ENCODE measurements at places on chromosomes 4 and X.

- DNase-seq = no peak
Observed at GRCh38 chrX:149003863-149004660, 501.0 kb downstream of the IDS start.

- DNase-seq = peak; percentile 36
Observed at GRCh38 chr4:26321373-26322221, 783 bp downstream of the RBPJ start.

DNA sequence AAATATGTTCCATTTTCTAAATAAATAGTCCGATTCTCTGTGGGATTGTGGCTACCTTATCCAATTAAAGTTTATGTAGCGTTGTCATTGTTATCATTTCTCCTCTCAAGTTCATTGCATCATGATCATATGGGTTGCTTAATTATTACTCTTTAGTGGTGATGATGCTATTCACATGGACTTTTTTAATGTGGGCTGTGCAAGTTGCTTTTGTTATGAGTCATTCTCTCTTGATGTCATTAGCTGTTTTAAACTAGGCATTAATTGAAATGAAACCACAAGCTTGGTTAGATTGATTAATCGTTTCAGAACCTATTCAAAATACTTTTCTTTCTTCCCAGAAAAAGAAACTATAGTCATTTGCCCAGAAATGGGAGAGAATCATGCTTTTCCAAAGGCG lies 38.2 kb downstream of the NHS start:
- DNase-seq = no peak

GRCh38 chr4:1202526-1203011 lies 30.2 kb upstream of the SPON2 start:
- no peak for DNase-seq

DNA sequence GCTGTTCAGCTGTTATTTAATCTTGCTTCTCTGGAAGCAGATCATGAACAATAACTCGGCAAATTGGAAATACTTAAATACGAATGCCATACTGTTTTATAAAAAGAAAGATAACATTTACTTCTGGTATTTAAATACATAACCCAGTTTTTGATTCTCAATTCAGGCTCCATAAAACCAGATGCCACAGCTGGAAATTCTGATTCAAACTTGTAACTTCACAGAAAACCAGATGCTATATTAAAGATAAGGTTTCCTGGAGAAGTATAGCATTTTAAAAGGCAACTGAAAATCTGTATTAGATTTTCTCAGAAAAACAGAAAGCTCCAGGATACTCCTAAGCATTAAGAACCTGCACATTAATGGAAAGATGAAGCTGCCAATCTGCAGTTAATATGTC lies 40.2 kb downstream of the STX18 start:
- no peak for DNase-seq

DNA sequence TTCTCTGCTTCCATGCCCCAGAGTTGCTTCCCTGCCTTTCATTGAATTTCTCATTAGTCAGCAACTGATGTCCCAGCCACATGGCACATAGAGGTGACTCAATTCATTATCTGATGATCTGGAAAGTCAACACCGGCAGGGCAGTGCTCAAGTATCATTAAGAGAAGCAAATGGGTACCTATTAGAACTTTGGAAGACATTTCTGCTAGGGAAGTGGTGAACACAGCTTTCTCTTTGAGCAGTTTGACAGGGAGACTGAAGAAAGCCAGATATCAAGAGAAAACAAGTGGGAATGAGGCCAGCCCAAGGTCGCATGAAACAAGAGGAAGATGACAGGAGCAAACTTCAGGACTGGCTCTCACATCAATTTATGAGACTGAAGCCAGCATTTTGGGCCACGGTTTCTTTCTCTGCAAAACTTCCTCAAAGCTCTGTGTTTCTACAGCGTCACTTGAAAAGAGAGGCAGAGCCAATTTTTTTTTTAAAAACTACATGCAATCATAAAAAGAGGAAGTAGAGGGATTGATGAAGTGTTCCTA lies 108.3 kb upstream of the RPS6KA3 start:
- DNase-seq = no peak

GRCh38 chrX:21798677-21799219 lies 40.7 kb upstream of the MBTPS2 start:
- no peak for DNase-seq

GRCh38 chr4:8847331-8847730 lies 24.3 kb downstream of the HMX1 start:
- no peak for DNase-seq

DNA sequence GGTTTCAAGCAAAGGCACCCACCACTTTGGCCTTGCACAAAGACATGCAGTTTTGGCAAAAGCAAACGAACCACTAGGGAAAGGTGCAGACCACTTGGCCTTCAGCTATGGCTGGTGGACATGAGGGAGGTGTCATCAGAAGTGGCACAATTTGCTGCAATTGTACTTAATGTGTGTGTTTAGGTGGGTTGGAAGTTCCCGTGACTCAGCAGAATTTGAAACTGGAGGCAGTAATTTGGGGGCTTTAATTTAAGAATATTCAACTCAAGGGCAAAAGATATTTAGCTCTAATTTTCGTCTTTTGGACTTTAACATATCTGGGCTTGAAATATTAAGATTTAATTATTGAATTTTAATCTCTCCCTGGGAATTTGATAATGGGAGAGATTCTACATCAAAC lies 115.6 kb upstream of the NOCT start:
- DNase-seq = no peak

DNA sequence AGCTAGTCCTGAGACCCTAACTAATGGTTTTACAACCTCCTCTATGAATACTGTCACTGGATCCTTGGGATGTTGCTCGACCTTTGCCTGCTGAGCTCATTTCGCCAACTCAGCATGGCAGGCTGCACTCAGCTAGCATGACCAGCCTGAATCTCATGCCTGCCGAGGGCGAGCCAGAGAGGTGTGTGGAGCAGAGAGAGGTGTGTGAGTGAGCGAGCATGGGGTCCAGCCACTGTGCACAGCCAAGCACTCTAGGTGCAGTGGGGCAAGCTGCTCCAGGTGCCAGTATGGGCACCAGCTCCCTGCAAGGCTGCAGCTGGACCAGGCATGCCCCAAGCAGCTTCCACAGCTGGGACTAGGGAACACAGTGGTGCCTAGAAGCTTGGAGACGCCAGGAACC lies 410.9 kb downstream of the PCDH10 start:
- DNase-seq = no peak

DNA sequence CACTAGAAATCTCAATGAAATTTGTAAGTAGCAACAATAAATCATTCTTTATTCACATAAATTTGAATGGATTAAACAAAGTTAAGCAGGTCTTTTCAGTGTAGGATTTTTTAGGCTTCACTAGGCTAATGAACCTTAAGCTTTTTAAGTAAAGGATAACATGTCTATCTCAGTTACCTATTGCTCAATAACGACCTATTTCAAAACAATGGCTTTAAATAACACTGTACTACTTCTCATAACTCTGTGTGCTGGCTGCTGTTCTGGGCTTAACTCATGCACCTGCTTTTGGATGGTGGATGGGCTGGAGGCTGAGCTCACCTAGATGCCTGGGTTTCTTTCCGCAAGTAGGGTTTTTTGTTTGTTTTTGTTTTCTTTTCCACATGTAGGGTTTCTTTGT lies 495.0 kb upstream of the SLIT2 start:
- no peak for DNase-seq

GRCh38 chrX:43985511-43985910 lies 12.3 kb upstream of the NDP start:
- DNase-seq = no peak

DNA sequence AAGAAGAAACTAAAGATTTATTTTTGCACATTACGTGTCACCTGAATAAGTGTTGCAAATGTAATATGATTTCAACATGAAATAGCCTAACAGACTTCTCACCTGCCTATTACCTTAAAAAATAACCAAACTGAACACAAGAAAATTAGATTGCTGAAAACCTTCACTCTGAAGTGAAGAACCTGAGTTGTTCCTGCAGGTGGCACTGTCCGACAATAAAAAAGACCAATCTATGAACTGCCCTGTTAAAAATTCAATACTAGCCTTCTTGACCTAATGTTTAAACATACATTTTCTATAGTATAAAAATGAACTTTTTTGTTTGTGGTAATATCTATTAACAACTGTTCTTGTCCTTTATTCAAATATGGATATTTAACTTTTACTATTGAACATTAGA lies 69.2 kb upstream of the PNPLA4 start:
- no peak for DNase-seq

DNA sequence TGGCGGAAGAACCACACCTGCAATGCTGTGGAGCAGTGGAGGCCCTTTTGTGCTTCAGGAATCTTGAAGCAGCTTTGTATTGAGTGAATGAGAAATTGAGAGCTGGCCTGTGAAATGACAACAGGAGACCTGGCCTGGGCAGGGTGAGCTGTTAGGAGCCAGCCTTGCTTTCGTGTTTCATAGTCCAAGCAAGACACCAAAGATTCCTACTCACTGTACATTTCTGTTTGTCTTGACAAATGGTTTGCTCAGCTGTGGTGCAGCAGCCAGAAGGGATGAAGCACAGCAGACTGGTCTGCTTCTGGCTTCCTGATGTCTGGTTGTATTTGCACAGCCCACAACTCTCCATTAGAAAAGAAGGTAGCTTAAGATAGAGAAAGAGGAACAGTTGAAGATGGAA lies 96.5 kb downstream of the GATB start:
- DNase-seq = no peak

- no peak for DNase-seq
Observed at GRCh38 chrX:96713303-96713702, 28.7 kb downstream of the DIAPH2 start.

DNA sequence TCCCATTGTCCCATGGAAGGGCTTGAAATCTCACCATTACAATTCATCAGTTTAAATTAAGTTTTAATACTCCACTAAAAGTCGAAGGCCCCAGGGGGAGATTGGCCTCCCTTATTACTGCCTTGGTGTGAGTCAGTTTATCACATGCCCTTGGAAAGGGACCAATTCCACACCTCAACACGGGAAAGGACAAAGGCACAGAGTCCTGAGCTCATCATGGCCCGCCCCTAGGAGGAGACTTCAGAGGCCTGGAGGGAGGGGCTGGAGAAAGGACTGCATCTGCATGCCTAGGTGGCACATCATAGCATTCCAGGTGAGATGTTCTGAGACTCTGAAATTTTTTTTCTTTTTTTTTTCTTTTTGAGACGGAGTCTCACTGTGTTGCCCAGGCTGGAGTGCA lies 2.8 kb upstream of the SEL1L3 start:
- DNase-seq = no peak

GRCh38 chr4:1414831-1415680 lies 8.8 kb upstream of the NKX1-1 start:
- no peak for DNase-seq

DNA sequence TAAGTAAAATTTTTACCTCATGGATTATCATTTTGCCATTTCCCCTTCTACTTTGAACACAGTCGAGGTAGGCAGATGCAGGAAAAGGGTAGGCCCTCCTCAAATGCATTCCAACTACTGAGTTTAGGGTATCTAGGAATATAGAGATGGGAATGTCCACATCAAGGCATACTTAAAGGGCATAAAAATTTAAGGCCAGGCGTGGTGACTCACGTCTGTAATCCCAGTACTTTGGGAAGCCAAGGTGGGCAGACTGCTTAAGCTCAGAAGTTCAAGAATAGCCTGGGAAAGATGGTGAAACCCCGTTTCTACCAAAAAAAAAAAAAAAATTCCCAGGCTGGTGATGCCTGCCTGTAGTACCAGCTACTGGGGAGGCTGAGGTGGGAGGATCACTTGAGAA lies 146.5 kb downstream of the PDGFC start:
- no peak for DNase-seq

- DNase-seq = no peak
Observed at GRCh38 chr4:4502694-4503311, 39.0 kb downstream of the STX18 start.

DNA sequence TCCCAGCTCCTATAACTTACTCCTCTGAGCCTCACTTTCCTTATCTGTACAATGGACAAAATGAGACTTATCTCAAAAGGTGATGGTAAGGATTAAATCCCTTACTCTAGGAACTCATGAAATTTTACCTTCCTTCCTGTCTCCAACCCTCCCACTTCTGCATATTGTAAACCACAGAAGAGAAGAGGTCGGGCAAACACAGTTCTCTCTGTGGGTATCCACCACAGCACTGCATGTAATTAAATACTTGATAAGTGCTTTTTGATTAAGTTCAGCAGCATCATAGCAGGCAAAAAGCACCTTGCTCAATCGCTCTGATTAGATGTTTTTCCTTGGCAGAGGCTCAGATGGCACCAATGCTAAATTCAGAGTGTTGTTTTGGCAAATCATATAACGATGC lies 17.3 kb upstream of the TMEM192 start:
- DNase-seq = no peak

GRCh38 chrX:43656005-43656494 lies at the start of gene MAOA:
TSS of gene MAOA (plus strand) at chrX:43656299. CDS start at chrX:43656342, 43 bp downstream.
- DNase-seq = peak; percentile 34

DNA sequence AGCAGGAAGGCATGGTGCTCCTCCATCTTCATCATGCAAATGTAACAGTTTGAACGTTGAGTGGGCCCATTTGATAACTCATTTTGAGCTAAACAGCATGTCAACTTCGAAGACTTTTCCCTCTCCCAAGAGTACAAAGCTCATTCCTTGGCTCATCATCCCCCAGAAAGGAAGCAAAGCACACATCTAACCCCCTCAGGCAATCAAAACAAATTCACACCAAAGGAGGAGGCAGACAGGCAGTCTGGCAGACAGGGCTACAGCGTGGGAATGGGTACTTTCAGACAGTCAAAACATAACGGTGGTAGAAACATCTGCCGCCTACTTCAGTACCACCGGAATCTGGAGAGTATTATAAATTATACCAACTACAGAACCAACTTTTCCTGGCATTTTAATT lies 81.7 kb downstream of the PCDH19 start:
- no peak for DNase-seq

GRCh38 chrX:10859353-10859752 lies 239.0 kb upstream of the MID1 start:
- DNase-seq = no peak

DNA sequence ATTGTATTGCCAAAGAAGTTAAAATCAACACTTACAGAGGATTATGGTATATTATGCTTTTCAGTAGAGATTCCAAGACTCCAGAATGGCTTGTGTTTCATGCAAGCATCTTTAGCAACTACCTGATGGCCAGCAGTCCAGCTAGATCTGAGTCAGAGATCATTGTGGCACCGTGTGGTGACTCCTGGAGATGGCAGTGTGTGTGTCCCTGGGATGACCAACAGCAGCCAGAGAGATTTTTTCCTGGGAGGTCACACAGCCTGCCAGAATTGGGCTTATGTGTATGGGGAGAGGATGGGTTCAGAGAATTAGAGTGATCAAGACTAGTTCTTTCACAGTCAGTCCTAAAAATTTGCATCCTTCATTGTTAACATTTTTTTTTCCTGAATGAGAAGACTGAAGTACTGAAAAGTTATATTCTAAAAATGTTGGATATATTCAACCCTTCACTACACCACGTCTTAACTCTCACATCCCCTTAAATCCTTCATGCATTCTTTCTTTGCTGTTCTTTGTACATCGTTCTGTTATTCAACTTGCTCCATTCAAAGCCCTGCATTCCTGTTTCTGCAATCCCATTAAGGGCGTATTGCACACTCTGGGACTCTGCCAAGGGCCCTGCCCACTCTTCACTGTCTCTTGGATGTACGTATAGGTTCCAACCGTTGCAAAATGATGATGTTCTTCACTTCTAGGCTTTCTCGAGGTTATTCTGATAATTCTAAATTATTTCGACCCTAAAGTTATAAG lies 12.4 kb downstream of the TENM3 start:
- DNase-seq = no peak

Data from stimulated activated CD4-positive, alpha-beta T cell treated with anti-CD3 and anti-CD28 coated beads, Interleukin-4, amount 100 ng/mL, for 4 hours (primary cell).